Left cardiac atrium (tissue), 4 donors: ENCODE measurements at places on chromosomes 11 and 22.

- DNase-seq: no peak
These were observed 23.1 kb downstream of the OR2AT4 start for GRCh38 chr11:75073459-75074190.

GRCh38 chr11:85115798-85116197, 511.3 kb downstream of the DLG2 start:
- DNase-seq: no peak

DNA sequence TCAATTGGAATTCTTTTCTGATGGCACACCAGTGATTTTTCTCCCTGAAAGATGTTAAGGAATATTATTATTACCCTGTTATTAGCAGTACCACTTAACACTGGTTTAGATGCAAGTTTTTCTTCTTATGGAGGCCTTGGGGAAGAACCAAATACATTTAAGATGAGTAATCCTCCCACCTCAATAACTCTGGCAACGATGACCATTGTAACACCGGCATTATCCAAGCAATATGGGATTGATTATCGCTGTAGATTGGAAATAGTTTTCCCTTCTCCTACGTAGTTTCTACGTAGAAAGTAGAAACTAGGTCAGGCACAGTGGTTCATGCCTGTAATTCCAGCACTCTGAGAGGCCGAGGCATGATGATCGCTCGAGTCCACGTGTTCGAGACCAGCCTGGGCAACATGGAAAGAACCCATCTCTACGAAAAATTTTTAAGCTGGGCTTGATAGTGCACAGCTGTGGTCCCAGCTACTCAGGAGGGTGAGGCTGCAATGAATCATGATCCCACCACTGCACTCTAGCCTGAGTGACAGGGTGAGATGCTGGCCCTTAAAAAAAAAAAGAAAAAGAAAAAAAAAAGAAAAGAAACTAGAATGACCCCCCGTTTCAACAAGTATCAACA, 45.5 kb downstream of the PACSIN2 start:
- DNase-seq: no peak

- DNase-seq: no peak
These were observed 92.3 kb downstream of the GAB2 start for GRCh38 chr11:78325274-78325781.

GRCh38 chr22:50674606-50675552, 2.3 kb downstream of the SHANK3 start:
- peak; percentile 26 for DNase-seq
